ENCODE measurements at places on chromosomes 7 and 10.

GRCh38 chr7:101932083-101932482 lies 114.7 kb downstream of the CUX1 start:
- no peak for DNase-seq

GRCh38 chr10:114261076-114261475 lies 22.0 kb downstream of the VWA2 start:
- no peak for DNase-seq

DNA sequence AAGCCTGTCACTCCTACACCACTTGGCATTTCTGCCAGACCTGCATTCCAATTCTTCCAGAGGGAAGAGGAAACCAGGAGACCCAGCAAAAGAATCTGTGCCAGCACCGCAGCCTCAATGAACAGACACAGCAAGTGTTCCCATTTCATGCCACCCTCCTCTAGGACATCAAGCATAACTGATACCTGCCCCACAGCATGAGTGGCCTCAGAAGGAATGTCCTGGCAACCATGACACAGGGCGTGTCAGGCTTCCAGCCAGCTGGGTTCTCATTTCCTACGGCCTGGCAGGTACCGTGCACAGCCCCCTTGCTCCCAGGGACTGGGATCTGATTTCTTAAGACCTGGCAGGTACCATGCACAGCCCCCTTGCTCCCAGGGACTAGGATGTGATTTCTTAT lies 7.8 kb downstream of the MAD1L1 start:
- DNase-seq, result no peak

GRCh38 chr7:133959505-133959904 lies 167.6 kb upstream of the LRGUK start:
- DNase-seq, result no peak

GRCh38 chr7:150368884-150369747 lies 494 bp downstream of the REPIN1 start:
- DNase-seq, result peak; percentile 56

GRCh38 chr7:43148161-43148731 lies 35.8 kb downstream of the HECW1 start:
- DNase-seq, result no peak

- peak; percentile 75 for DNase-seq
Observed at GRCh38 chr10:92291616-92291865, 574 bp downstream of the MARCHF5 start.

- DNase-seq, result no peak
Observed at GRCh38 chr10:123301077-123301857, 147.1 kb downstream of the BUB3 start.

DNA sequence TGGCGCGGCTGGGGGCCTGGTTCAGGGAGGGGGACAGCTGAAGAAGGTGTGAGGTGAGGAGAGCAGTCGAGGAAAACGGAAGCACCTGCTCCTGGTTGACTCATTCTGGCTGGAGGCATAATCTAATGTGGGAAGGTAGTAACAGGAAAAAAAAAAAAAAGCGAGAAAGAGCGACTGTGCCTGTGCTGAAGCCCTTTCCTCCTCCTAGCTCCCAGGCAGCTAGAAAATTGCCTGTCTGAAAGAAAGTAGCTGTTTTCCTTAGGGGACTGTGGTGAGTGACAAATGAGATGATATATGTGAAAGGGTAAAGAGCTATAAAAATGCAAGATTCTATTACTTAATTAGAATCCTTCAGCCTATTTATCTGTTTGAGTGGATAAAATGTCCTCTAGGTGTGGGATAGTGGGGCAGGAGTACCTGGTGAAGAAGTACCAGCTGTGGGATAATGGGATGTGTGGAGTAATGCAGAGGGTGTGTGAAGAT lies 4.9 kb upstream of the MEST start:
- DNase-seq, result no peak

DNA sequence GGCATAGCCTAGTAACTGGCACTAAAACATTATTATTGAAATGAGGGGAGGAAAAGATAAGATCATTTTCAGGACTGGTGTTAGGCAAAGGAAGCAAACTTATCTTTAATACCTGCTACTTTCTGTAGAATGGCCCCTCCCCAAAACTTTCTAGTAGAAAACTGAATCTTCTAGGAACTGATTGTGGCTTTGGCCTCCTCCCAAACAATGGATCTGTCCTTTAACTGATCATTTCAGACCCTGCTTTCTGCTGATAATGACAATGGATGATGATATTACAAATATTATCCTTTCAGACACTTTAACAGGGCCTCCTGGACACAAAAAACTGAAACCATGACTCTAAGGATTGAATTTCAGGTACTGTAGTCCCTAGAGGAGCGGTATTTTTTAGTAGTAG lies 55.1 kb downstream of the EZH2 start:
- peak; percentile 60 for DNase-seq

GRCh38 chr10:92913973-92914372 lies 65.7 kb downstream of the EXOC6 start:
- DNase-seq, result peak; percentile 3

DNA sequence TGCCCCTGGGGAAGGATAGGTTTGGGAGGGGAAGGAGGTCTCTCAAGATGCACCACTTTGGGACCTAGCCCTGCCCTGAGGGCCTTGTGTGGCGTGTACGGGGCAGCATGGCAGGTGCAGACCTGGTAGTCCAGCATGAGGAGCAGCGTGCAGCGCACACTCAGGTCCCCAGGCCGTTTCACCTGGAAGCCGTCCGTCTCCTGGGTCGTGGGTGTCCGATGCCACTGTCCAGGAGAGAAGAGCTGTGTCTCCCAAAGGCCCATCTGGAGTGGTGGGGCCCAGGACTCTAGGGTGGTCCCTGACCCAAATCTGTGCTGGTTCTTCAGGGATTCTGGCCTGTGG lies 6.8 kb downstream of the SMARCD3 start:
- DNase-seq, result no peak

DNA sequence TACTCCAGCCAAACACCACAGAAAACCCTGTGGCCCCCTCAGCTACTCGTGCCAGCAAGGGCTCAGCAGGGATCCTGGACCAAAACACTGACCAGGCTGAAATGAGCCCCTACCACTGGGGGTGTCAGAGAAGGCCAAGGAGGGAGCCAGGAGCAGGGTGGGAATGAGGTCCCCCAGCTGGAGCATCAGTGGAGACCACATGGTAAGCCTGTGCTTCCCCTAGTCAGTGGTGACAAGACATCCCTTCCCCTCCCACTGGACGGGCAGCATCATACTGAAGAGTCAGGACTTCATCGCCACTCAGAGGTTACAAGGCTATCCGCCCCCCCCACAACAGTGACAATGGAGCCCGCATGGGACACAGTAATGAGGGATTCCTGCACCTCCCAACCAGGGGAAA lies 99.6 kb downstream of the LHPP start:
- no peak for DNase-seq

- no peak for DNase-seq
Observed at GRCh38 chr10:117647306-117647705, 104.8 kb downstream of the EMX2 start.

GRCh38 chr7:107659666-107660065 lies 962 bp upstream of the SLC26A4 start:
- peak; percentile 21 for DNase-seq

DNA sequence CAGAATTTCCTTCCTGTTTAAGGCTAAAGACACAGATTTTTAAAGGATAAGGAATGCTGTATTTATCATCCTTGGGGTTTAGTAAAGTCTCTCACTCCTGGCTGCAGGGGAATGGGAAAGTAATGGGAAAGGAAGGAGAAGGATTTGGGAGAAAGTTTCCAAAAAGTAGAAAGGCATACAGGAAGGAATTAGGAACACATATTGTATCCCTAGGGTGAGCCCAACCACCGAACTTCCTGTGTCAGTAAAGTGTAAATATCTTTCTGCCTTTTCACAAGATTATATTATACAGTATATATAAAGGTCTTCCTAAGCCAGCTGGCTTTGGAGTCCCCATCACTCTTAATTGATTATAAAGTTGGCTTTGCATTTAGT lies 12.0 kb upstream of the UBE2D1 start:
- no peak for DNase-seq

DNA sequence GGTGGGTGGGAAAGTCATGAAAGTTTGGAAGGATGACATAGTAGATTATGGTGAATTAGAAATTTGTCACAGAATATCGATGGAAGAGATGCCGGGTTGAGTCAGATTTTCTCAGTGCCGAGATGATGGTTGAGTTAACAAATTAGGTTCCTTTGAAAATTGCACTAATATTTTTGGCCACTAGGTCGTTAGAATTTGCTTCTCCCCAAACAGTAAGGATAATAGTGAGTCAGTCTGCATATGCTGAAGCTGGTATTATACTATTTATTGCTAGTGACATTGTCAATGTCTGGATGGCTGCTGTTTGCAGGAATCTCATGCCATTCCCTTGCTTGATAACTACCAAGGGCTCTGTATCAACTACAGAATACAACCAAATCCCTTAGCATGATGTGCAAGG lies 37.7 kb upstream of the MINDY3 start:
- peak; percentile 4 for DNase-seq

GRCh38 chr10:51691135-51691534 lies 8.3 kb downstream of the CSTF2T start:
- DNase-seq, result peak; percentile 52

DNA sequence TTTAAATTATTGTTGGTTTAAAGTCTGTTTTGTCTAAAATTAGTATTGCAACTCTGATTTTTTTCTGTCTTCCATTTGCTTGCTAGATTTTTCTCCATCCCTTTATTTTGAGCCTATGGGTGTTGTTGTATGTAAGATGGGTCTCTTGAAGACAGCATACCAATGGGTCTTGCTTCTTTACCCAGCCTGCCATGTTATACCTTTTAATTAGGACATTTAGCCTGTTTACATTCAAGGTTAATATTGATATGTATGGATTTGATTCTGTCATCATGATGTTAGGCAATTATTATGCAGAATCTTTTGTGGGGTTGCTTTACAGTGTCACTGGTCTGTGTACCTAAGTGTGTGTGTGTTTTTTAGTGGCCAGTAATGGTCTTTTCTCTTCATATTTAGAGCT lies 281.4 kb upstream of the CSTF2T start:
- no peak for DNase-seq

DNA sequence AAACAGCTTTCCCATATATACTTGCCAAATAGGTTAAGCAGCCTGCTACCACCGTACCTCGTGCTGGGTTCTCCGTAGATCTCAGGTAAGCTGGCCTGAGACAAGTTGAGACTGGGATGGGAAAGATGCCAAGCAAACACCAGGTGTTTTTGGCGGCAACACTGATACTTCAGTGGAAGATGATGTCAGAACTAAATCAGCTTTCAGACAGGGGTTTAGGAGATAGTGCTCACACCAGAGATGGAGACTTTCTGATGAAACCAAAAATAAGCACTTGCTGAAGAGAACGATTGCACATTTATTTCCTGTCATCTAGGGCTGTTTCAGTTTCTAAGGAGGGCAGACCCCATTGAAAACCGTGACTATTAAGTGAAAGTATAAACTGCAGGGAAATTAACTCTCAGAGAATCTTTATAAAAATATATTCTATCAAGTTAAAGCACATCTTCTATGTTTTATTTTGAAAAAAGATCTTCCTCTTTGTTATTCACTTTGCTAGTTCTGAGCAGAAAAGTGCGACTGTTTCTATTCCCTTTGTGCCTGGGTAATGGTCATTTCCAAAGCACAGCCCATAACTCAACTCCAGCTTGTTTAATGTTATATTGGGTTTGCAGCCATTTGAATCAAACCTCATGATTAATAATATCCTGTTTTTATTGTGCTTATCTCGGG lies 149.9 kb downstream of the CPED1 start:
- peak; percentile 86 for DNase-seq

- DNase-seq, result no peak
Observed at GRCh38 chr7:916291-916941, 38.1 kb downstream of the ADAP1 start.

DNA sequence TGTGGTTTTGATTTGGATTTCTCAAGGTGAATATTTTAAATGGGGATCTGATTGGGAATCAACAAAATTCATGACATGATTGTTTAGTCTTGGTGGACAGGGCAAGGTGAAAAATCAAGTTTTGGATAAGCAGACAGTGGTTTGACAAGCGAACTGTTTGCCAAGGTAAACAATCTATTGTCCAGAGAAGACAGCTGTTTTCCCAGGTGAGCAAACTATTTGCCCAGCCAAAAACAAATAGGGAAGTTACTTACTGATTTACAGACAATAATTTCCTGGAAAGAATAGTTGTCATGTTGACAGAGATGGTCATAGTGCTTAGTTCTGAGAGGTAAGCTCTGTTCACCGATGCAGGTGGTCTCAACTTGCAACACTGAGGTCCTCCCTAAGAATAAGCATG lies 94.0 kb upstream of the STEAP1B start:
- no peak for DNase-seq

GRCh38 chr10:128281861-128282260 lies 155.6 kb upstream of the MKI67 start:
- no peak for DNase-seq

DNA sequence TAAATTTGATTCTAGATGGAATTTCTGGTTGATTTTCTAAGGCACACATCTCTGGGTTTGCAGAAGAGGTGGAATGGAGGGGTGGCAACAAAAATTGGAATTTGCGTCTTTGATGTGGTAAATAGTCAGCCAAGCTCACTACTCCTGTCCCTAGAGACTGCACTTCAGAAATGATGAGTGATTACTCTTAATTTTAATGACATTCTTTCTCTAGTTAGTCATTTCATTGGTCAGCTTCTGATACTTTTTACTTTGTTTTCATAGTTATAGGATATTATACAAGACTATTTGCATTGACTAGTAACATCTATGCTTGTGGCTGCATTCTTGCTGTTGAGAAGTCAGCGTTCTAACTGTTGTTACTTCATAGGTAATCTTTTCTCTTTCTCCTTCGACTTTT lies 658.3 kb downstream of the SUGCT start:
- DNase-seq, result no peak

DNA sequence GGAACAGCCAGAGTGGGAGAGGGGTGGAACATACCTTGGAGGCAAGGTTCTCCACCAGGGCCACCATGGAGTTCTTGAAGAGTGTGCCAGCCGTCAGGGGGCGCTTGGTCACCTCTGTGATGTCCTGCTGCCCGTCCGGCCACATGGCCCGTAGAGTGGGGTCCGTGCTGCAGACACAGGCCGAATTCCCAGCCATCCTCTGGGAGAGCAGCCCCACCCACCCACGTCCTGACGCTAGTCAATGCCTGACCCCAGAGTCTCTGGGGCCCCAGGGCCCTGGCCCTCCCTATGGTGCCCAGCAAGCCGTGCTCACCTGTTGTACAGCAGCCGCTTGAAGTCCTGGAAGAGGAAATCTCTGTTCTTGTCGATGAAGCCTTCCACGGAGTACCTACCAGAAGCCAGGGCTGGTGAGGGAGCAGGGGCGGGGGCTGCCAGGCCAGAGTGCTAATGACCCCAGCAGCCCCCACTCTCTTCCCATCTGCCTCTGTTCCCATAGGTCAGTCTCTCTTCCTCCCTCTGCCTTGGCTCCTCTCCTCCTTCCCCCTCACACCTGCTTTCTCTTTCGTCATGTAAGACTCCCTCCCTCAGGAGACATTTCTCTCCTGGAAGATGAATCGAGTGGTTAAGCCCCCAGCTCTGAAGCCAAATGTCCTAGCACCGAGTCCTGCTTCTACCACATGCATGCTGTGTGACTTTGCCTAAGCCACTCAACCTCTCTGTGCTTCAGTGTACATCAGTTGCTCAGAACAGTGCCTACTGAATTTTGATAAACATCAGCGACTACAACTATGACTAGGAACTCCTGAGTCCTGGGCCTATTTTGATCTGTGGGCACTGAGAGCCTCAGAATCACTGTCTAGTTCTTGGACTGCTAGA lies 11.0 kb downstream of the MYO1G start:
- no peak for DNase-seq

- DNase-seq, result no peak
Observed at GRCh38 chr10:43227911-43228782, 38.7 kb downstream of the RASGEF1A start.

All from erythroblast (primary cell).